Motor neuron (in vitro differentiated cells): ENCODE measurements at places on chromosomes 1 and 21.

DNA sequence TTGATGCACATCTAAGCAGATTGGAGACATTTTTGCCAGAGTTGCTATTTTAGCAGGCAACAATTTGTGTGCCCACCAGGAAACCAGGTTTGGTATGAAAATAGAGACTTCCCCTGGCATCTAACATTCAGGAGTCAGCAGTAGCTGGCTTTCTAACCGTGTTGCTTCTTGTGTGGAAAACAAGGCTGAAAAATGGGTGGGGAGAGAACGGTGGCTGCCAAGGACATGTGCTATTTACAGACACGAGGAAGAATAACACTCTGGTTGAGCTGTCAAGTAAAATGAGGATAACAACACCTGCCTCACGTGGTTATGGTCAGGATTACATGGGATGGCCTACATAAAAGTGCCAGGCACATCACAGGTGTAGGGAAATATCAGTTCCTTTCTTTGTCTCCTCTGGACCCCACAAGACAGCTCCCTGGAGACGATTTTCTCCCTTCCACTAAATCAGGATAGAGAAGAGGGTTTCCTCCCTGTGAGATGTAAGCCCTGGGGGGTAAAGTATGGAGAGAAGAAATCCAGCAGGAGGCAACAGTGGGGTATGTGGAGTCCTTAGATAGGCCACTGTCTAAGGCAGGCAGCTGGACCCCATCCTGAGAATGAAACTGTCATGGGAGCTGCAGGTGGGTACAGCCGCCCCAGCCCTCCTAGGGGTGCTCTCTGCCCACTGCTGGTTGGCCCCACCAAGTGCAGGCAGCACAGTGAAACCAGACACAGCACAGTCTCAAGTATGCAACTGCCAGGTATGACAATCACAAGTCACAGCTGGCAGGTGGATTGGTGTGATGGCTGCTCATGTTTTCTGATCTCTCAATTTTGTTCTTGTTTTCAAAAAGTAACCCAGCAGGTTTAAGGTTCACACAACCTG is 80.3 kb downstream of the TENT5C start:
- no peak for ATAC-seq

GRCh38 chr1:221431068-221431651 is 310.7 kb downstream of the DUSP10 start:
- ATAC-seq: no peak

DNA sequence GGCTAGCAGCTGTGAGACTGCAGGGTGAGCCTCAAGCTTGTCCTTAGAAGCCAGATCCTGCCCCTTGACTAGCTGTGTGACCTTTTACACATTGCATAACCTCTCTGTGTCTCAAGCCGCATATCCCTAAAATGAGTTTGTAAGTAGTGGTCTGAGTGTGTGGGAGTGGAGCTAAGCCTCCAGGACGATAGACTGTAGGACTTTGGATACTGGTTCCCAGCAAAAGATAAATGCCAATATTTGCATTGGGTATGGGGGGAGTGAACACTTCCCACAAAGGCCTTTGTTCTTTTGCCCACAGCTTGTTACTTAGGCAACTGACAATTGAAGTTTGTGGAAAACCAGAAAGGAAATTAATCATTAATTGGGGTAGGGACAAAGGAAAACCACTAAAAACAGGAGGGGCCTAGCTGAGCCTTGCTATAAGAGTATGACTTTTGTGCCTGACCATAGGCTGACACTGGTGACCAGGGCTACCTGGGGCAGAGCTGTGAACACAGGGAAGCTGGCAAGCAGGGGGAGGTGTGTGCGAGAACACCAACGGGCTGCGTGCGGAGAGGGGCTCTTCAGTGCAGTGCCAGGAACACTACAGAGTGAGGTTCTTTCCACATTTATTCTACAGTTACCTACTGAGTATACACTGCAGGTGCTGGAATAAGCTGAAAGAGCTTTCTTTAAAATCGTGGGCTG is 102.4 kb upstream of the ETV3 start:
- ATAC-seq: peak; percentile 27

DNA sequence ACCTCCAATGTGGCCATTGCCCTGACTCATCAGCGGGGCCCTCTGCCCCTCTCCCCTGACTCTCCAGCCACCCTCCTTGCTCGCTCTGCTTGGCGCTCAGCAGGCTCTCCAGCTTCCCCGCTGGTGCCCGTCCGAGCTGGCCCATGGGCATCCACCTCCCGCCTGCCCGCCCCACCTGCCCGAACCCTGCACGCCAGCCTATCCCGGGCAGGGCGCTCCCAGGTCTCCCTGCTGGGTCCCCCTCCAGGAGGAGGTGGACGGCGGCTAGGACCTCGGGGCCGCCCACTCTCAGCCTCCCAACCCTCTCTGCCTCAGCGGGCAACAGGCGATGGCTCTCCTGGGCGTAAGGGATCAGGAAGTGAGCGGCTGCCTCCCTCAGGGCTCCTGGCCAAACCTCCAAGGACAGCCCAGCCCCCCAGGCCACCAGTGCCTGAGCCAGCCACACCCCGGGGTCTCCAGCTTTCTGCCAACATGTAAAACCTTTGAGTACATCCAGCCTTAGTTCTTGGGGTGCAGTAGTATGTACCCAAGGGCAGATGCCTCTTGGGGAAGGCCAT is 10.8 kb downstream of the HCN3 start:
- no peak for ATAC-seq

DNA sequence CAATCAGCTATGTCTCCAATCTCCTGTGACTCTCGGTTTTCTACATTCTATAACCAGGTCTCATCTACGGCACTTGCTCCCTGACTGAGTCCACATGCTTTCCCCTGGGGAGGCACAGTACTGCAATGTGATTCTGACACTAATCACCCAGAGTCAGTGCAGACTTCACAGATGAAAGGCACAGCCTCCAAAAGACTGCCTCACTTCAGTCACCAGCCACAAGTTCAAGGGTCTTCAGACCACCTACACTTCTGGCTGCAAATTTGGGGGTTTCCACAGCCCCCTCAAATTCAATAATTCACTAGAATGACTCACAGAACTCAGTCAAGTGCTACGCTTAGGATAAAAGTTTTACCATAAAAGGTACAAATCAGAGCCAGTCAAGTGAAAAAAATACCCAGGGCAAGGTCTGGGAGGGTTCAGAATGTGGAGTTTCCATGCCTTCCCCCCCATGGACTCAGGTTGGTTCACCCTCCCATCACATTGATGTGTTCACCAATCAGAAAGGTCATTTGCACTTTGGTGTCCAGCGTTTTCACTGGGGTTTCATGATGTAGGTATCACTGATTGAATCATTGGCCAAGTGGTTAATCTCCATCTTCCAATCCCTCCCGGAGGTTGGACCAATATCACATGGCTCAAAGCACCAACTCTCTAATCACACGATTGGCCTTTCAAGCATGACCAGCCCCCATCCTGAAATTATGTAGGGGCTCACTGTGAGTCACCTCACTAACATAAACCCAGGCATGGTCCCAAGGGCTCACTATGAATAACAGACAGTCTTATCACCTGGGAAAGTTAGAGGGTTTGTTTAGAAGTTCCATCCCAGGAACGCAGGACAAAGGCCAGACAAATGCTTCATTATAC is 182.9 kb upstream of the CAMK1G start:
- peak; percentile 43 for ATAC-seq

DNA sequence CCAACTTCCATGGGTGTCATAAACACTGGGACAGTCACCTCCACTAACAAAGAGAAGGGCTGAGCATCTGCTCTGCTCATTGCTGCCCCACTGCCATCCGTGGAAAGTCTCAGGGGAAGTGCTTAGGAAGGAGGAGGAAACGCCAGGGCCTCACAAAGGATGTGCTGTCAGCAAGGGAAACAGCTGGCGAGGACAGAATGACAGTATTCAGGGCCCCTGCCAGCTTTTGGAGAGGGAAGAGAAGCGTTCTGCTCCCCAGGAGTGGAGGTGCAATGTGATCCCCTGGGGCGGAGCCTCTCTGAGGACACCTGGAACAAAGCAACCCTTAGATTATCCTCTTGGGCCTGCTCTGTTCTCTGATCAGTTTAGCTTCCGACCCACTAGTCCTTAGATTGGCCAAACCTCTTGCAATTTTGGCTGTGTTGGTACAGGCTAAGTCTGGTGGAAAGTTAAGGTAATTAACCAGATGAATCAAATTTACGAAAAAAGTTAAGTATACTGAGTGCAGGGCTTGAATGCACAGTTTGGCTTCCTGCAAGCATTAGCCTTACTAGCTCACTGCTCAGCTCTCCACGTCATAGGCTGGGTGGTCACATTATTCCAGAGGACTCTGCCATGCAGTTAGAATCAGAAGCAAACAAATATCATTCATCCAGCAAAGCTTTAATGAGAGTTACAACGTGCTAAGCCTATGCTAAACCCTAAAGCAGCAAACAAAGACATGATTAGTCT is 170.2 kb upstream of the NFIA start:
- ATAC-seq: no peak

DNA sequence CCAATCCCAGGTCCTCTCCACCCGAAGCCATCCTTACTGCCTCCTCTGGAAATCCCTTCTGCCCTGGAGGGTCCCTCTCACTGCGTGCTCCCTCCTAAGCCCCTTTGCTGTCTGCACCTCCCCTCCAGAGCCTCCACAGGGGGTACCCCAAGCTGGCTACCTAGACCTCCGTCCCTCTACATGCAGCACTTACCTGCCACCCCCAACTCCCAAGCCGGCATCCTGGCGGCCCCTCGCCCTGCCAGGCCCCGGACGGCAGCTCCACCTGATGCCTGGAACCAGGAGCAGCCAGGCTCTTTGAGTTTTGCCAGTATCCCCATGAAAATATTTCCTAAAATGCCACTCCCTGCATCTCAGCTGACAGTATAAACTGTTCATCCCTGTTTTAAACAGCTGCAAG is 4.1 kb downstream of the PRDM15 start:
- no peak for ATAC-seq

DNA sequence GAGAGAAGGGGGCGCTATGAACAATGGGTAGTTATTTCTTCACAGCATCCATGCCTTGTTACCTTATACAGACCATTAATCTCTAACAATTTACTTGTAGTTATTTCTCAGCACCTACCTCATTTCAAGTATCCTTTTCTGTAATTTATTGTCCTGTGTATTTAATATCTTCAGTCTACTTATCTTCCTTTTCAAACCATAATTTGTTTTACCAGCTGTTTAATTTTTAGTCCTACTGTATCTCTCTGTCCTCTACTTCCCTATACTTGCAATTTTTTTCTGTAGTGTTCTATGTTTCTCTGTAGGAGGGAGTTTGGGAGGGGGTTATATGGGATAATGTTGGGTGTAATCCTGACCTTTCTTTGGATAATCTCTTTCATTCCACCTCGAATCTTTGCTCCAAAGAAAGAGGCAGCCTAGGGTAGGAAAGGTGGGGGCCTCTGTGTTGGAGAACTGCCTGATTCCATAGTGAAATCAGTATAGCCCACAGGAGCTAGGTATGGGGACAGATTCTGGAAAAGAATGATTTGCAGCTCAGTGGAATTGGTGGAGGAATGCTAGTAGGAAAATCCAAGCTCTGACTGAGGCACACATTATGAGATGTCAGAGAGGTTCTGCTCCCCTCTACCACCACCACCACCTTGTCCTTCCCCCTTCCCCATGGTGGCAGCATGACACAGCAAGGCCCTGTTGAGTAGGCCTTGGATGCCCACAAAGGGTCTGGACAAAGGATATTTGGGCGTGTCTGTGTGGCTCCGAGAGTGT is 642 bp downstream of the MLLT11 start:
- peak; percentile 16 for ATAC-seq

DNA sequence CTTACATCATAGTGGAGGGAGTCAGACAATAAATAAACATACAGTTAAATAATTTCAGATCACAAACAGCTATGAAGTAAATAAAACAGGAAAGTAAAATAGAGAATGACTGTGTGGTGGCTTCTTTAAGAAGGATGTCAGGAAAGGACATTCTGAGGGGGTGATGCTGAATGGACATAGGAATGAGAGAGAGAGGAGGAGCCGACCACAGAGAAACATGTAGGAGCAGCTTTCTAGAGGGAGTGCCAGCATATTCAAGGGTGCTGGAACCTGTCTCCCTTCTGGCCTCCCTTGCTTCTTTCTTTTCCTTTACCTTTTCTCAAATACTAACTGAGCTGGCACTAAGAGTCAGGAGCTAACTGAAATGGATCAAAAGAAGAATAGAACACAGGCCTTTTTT is 20.5 kb upstream of the BCL10 start:
- ATAC-seq: no peak

- no peak for ATAC-seq
Measured at GRCh38 chr1:197915260-197915861, 1.8 kb upstream of the LHX9 start.

- ATAC-seq: no peak
Measured at GRCh38 chr21:33058527-33058926, 11.4 kb upstream of the OLIG1 start.

DNA sequence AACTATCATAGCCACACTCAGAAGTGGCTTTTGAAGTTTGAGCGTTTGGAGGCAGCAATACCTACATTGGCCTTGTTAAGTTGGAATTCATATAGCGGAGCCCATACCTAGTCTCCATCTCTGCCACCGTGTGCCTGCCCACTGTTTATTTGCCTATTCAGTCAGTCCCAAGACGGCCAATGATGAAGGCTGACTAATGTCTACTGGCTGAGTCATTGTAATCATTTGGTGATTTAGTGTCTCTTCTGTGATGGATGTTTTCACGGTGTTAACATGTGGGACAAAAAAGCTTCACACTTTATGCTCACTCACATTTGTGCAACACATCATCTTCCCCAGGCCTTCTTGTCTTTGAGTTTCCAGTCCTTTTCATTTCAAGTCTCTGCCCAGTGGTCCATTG is 92.6 kb upstream of the PBX1 start:
- peak; percentile 75 for ATAC-seq

GRCh38 chr1:185632659-185633423 is 101.3 kb upstream of the HMCN1 start:
- no peak for ATAC-seq
